ENCODE measurements at places on chromosomes 1 and 21. TPM values are rescaled to one million over a fixed set of nuclear protein-coding genes. Genes with fewer than 3 reads are reported as not detected.

The C1QA gene
- 0.41 TPM for total RNA-seq

The S100A1 gene
- total RNA-seq = 2.9 TPM

The ZYG11B gene
- total RNA-seq = 30.7 TPM

The UBE2U gene
- not detected for total RNA-seq

The MARK1 gene
- not detected for total RNA-seq

The CYP4A11 gene
- not detected for total RNA-seq

The SLC1A7 gene
- 0.31 TPM for total RNA-seq

The KLHDC7A gene
- total RNA-seq = 0.31 TPM

The PPFIA4 gene
- total RNA-seq = 1.9 TPM

Data from Panc1 (cell line).